Urinary bladder (tissue), 4 donors: ENCODE measurements at places on chromosomes 1 and 21.

DNA sequence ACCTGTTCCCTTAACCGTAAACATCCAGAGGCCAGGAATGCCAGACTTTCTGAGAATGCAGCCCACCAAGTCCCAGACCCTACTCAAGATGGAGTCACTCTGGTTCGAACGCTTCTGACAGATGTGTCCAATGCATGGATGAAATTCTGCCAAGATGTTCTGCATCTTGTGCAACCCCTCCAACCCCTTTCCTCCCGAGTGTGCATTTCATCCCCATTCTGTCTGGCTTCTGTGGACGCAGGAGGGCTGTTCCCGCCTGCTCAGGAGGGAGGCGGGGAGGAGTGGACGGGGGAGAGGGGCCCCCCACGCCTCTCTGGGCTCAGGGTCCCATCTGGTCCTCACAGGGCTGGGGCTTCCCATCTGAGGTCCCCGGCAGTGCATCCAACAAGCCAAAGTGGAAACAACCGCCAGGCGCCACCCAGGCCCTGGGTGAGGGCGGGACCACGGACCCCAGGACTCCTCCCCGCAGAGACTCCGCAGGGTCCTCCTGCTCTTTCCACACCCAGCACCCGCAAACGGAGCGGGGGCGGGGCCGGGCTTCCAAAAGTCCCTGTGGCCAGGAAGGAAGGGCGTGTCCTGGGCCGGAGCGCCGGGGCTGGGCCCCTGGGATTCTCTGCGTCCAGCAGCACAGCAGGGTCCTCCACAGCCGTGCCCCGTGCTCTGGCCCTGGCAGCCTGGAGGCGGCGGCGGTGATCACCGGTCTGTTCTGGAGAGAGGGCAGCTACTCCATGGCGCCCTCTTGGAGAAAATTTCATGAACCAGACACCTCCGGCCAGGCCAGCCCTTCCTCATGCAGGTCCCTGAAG is 27.8 kb upstream of the SUMO3 start:
- no peak for DNase-seq

DNA sequence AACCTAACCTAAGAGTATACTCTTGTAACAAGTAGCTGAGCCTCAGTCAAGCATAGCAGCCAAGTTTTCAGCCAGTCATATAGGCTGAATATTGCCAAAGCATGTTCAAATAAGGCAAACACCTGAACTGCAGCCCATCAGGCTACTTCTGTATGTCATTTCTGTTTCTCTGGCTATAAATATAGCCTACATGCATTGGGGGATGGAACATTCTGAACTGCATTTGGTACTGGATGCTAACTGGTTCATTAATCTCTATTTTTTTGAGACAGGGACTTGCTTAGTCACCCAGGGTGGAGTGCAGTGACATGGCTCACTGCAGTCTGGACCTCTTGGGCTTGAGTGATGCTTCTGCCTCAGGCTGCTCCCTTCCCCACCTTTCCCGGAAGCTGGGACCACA is 37.3 kb downstream of the MAST2 start:
- no peak for DNase-seq

DNA sequence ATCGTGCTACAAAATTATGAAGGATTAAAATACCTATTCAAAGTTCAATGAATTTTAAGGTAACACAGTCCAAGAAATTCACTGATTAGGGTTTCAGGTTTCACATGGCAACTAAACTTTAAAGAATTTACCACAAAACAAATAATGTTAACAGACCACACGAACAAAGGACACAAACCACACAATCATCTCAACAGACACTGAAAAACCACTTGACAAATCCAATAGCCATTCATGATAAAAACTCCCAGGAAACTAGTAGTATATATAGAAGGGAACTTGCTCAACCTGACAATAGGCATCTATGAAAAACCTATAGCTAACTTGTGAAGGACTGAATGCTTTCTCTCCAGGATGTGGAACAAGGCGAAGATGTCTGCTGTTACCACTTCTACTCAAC is 21.1 kb upstream of the SH2D5 start:
- no peak for DNase-seq

- no peak for DNase-seq
Observed at GRCh38 chr21:45516071-45516670, 26.1 kb downstream of the SLC19A1 start.

GRCh38 chr1:72892461-72892860 is 610.1 kb upstream of the NEGR1 start:
- no peak for DNase-seq

DNA sequence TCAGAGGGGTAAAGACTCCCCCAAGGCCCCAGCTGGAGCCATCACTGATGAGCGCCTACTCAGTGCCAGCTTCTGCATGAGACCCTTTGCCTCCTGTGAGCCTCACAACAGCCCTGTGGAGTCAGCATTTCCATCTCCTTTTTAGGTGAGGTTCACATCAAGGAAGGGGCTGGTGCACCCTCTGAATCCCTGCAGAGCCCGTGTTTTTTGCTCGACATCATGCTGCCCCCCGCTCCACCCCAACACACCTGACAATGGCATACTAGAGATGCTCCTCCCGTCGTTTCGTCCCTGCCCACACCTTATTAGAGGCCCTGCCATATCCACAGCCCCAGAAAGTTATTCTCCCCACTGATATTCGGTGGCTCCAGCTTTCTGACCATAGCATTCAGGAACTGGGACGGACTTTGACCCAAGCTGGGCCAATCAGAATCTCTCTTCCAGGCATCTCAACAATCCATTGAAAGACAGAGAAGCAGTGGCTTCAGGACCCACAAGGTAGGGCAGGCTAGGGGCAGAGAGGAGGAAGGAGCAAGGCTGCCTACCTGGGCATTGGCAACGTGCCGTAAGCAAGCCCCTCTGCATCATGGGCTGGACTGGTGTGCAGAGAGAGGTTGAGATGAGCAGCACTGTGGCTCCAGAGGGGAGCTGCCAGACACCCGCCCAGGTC is 32.7 kb downstream of the EPHA10 start:
- DNase-seq: no peak

GRCh38 chr21:34105947-34106541 is 32.7 kb downstream of the MRPS6 start:
- no peak for DNase-seq

DNA sequence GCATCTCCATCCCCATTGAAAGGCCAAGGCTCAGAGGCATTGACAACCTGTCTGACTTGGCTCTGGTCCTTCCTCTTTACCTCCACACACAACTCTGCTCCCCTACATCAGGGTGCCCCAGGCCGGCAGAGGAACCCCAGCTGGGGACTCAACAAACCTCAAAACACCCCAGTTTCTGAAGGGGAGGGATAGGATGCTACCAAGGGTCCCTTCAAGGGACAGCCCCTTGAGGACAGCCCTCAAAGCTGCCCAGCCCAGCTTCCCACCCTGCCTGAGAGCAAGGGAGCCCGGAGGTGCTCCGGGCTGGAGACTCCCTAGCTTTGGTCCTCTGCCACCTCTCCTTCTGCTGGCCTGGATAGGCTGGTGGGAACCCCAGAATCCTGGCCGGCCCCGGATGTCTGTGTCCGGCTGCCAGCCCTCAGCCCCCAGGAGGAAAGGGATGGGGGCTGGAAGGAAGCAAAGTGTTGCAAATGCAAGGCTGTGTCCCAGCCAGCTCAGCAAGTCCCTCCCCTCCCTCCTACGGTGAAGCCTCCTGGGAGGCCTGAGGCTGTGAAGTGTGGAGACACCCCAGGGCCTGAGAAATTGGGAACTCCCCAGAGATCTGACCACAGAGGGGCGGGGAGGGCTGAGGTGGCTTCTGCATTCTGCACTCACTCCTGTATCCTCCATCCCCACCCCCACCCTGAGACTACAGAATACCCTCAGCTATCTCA is 1.1 kb upstream of the MARCKSL1 start:
- no peak for DNase-seq

DNA sequence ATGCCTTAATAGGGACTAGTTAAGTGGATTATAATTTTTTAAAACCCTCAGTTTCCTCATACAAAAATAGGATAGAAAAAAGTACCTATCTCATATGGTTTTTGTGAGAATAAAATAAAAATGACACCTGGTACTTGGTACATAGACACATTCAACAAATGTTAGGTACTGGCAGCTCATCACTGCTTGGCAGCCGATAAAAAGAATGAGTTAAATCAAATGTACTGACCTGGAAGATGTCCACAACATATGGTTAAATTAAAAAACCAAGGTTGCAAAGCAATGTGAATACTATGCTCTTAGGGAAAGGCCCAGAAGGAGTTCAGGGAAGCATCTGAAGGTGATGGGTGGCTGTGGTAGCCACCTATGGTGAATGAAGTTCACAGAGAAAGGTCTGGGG is 64.9 kb upstream of the SMYD2 start:
- no peak for DNase-seq

DNA sequence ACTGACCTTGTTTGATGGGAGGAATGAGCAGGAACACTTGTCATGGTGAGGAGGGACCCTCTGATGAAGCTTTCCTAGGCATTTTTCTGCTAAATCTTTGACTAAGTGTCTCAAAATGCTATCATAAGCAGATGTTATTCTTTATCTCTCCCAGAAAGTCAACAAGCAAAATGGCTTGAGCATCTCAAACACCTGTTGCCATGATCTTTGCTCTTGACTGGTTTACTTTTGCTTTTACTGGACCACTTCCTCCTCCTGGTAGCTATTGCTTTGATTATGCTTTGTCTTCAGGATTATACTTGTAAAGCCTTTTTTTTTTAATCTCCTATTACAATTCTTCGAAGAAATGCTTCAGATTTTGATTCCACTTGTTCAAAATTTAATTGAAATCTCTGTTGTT is 157.4 kb downstream of the GPR52 start:
- no peak for DNase-seq

DNA sequence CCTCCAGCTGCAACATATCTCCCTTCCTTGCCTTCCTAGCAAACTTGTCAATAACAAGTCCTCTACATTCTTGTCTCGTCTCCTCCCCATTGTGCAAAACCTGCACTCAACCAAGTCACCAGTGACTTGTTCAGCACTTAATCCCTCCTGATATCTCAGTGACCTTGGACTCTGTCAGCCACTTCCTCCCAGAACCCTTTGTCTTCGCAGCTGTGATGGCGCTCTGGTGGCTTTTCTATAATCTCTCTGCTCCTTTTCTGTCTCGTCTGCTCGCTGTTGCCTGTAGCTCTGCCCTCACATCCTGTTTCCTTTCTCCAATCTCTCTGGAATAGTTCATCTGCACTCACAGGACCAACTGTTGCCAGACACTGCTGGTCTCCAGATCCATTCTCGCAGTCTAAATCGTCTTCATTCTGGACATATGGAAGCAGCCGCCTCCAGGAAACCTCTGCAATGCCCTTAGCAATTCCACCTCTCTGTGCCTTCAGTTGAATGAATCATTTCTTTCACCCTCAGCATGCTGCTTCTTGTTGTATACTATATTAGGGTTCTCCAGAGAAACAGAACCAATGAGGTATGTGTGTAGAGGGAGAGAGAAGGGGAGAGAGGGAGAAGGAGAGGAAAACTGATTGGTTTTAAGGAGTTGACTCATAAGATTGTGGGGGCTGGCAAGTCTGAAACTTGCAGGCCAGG is 17.4 kb upstream of the IFNAR2 start:
- DNase-seq: no peak

DNA sequence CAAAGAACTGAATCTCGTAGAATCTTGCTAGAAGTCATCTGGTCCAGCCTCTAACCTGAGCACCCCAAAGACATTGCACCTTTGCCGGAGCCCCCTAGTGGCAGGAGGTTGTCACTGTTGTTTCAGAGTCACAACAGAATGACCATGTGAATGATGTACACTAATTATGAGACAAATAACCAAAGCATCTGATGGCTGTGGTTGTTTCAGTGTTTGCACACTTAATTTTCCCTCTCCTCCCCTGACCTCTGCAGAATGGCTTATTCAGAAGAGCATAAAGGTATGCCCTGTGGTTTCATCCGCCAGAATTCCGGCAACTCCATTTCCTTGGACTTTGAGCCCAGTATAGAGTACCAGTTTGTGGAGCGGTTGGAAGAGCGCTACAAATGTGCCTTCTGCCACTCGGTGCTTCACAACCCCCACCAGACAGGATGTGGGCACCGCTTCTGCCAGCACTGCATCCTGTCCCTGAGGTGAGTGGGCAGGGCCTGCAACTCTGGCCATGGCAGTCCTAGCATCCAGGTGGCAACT is 26.4 kb downstream of the TRAF5 start:
- DNase-seq: no peak

DNA sequence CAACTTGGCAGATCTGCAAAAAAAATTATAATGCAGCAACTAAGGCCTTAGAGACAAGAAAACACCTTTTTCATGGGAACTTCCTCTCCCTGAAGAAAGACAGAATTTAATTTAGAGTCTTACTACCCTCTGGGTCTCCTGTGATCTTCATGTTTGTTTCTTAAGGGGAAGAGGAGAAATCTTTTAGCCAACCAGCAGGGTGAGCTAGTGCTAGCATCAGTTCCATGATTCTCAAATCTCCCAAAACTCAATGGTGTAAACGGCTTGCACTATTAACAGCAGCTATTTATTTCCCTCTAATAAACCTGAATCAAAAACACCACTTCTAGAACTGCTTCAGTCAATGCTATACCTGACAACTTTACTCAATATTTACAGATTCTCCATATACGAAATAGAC is 3.8 kb downstream of the ZNF644 start:
- DNase-seq: no peak

DNA sequence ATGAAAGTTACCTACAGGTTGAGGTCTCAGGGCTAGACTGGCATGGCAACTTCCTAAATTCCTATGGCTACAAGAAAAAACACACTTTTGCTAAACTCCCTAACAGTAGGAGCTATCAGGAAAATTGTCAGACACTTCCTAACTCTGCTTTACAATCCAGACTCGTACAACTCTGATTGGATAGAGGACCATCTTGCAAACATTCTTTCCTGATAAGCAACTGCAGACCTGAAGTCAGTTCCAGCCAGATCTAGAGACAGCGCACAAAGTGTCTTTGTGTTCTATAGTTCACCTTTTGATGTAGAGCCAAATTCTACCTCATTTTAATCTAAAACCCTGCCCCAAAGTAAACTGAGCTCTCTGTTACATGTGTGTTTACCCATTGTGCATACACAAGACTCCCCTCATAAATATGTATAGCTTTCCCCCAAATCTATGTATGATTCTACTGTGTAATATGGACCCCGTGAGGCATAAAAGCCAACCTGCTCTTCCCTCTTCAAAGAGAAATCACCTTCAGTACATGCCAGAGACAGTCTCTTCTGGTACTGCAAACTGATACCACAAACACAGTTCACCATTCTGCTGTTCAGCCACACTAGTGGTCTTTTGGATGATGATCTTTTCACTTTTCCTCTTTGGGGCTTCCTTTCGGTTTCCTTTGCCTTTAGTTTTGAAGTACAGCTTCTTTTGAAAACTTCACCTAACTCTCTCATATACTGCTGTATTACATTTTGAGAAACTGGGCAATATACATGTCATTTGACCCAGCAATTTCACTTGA is 21.7 kb downstream of the ZP4 start:
- no peak for DNase-seq

GRCh38 chr1:155186794-155187455 is 13.3 kb downstream of the TRIM46 start:
- DNase-seq: no peak
